Cortex of kidney (tissue), 1 donor: ENCODE measurements at places on chromosomes 16 and 17.

- DNase-seq = no peak
Measured at GRCh38 chr17:20242271-20242670, 225.1 kb downstream of the LGALS9B start.

DNA sequence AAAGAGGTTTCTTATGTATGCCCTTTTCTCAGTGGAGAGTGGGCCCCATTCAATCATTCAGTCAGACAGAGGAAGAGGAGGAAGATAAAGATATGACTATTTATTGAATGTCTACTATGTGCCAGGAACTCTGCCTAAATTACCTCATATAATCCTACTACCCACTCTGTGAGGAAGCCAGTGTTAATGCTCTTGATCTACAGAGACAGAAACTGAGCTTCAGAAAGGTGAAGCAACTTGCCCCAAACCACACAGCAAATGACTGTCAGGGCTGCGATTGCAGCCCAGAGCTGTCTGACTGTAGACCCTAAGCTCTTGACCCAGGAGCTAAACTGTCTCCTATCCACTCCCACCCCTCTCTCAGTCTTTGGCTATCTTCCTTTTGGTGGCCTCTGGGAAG is 8.4 kb downstream of the SRCIN1 start:
- no peak for DNase-seq

DNA sequence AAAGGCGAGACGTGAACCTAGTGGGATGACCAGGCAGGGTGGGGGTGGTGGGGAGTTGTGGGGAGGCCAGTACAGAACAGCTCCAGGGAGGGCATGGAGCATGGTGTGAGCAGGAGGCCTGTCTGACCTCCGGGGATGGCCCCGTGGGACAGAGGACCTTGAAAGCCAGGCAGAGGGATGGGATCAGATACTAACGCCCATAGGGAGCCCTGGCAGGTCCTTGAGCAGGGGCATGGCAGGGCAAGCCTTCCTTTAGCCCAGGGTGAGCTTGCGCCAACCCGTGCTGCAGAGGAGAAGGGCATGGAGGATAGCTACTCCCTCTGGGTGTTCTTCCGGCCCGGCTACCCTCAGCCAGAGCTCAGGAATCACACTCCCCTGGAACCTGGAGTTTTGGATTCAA is 35.3 kb downstream of the TMEM235 start:
- no peak for DNase-seq

DNA sequence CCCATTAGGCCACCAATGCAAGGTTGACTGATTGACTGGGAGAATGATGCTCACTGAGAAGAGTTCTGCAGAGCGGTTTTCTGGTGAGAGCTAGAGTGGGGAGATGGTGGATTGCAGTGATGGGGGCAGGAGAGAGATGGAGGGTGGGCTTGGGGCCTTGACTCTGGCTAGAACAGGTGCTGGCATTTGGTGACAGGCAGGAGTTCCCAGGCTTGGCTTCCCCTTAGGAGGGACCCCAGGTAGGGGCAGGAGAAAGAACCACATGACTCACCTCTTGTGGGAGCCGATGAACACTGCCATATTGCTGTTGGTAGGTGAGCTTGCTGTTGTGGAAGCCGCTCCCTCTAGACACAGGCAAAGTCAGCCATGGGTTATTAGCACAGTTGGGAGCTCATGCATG is 8.0 kb downstream of the CD300LB start:
- no peak for DNase-seq

DNA sequence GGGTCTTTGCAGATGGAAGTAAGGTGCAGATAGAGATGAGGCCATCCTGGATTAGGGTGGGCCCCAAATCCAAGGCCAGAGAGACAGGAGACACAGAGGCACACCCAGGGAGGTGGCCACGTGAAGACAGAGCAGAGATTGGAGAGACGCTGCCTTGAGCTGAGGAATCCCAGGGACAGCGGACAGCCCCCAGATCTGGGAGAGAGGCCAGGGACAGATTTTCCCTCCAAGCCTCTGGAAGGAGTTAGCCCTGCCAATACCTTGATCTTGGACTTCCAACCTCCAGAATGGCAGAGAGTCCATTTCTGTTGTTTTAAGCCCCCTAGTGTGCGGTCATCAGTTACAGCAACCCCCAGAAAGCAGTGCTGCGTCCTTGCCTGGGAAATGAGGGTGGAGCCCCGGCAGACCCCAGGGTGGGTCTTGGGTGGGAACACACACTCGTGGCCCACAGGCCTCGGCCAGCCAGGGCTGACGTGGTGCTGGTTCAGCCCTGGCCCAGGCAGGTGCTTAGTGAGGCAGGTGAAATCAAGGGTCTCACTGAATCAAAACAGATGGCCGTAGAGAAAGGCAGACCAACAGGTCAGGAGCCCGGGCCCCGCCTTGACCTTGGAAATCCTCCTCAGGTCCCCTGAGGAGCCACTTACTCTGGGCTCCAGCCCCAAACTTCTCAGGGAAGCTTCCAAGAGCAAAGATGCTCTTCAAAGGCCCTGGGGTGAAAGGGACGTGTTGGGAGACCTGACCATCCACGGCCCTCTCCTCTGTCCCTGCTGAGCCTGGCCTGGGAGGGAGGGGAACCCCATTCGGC is 169.3 kb downstream of the RBFOX3 start:
- DNase-seq = no peak
